NCI-H187 treated with DMSO at 0.1 percent for 48 hours (cell line): ENCODE measurements at places on chromosomes 16 and 17.
A peak's percentile ranks its signal among the peaks of the same experiment; 100 is the strongest.

DNA sequence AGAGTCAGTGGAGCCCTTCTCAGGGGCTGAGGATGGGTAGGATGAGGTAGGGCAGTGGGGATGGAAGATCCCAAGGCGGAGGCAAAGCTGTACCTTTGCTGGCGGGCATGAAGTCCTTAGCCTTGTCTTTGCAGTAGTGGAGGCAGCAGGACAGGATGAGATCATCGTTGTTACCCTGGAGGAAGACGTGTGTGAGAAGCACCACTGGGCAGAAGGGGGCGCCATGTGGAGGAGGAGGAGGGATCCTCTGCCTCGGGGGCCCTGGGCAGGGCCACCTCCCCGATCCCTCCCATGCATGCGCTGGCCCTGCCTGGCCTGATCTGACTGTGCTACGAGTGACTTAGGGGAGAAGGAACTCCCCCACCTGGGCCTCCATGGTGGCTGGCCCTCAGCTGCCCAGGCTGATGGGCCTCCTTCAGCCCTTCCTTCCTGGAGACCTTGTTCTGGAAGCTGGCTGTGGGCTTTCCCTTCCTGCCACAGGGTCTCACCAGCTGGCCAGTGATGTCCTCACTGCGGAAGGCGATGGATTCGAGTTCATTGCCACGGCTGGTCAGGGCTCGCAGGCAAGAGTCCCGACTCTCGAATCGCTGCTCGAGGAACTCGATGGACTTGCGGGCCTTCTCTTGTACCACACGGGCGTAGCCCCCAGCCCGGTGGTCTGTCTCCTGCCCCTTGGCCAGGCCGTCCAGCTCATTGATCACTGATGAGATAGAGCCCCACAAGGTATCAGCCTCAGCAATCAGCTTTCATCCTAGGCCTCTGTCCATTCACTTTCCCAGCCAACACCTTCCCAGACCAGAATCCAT, 10.3 kb downstream of the HIC1 start:
- DNase-seq, result no peak

GRCh38 chr17:38428643-38429371, 543 bp downstream of the ARHGAP23 start:
- DNase-seq, result no peak

- peak; percentile 16 for DNase-seq
These were observed 44.2 kb downstream of the LYRM9 start for GRCh38 chr17:27848931-27849330.

DNA sequence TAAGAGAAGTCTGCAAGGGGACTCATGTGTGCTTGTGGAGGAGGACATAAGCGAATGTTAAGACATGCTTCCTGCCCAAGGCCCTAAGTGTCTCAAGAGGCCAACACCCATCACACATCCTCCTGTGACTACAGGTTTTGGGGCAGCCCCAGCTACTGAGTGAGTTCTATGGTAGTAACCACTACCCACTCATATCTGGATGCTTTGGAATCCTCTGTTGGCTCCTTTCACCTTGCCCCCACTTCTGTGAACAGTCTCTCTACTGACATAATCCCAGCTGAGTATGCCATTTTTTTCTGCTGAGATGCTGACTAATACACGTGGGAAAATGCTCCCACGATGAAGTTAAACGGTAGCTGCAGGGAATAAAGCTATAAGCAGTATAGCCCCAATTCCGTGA, 153.5 kb downstream of the VPS53 start:
- DNase-seq, result no peak

DNA sequence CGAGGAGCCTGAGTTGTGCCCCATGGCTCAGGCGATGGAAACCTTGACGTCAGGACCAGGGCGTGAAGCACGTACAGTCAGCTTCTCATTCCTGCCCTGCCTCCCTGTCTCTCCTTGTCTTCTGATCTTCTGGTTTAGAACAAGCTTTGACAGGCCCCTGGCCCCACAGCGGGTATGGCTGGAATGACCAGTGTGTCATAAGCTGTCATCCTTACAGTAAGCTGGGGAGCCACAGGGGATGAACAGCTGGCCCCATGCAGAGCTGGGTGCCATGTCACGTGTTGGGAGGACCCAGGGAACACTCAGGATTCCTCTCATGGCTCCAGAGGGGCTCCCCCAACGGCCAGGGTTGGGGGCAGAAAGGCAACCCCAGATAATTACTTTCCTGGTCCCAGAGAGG, 157.6 kb upstream of the PLCG2 start:
- no peak for DNase-seq
